ENCODE measurements at places on chromosomes 2 and 18.

DNA sequence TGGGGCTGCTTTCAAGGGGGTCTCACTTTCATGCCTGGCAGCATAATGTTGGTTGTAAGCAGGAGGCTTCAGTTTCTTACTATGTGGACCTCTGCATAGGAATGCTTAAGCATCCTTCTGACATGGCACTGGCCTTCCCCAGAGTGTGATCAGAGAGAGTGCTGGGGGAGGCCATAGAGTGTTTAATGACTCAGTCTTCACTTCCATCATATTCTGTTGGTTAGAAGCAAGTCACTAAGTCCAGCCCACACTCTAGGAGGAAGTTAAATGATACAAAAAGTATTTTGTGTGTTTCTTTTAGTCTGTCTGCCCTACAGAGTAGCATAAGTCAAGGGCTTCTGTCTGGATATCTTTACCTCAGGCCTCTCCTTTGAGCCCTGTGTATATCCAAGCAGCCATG is 64.9 kb downstream of the GALNT1 start:
- no peak for DNase-seq

DNA sequence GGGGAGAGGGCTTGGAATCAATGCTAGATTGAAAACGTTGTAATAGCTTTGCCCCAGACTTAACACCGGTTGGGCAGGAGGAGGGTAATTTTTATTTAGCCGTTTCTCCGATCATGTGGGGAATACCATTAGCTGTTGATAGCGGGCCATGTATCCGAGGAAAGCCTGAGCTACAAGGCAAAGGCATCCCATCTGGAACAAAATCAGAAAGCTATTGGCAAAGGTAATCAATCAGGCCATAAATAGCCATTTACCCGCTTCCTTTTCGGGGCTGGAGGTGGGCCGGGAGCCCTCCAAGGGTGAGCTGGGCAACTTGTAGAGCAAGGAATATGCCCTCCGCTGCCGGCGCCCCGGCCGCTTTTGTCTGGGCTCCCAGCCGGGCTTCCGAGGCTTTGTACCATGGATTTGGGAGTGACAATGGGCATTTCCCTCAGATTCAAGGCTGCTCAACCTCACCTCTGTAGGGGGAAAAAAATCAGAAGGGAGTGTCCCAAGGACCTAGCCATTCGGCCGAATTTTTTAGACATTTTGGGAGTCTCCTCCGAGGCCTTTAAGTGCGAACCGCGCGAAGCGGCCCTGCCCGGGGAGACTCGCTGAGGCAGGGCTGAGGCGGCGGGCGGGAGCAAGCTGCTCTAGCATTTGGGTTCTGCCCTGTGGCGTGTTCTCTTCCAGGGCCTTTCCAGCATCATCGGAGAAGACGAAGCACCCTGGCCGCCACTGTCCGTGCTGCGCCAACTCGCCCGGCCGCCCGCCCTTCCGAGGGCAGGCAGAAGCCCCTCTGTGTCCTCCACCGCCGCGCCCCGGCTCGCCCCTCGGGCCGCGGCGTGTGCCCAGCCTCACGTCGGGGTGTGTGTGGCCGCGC is 1.1 kb upstream of the HOXD9 start:
- no peak for DNase-seq

GRCh38 chr2:60899230-60899891 is 18.0 kb downstream of the REL start:
- DNase-seq: no peak

- DNase-seq: no peak
These were observed 3.4 kb upstream of the BCL11A start for GRCh38 chr2:60556576-60557485.

- peak; percentile 67 for DNase-seq
These were observed 74.2 kb upstream of the KLF7 start for GRCh38 chr2:207239754-207240494.

- DNase-seq: no peak
These were observed 55.4 kb downstream of the TGOLN2 start for GRCh38 chr2:85272357-85272756.

- DNase-seq: no peak
These were observed 120.2 kb downstream of the INHBB start for GRCh38 chr2:120465989-120466703.

DNA sequence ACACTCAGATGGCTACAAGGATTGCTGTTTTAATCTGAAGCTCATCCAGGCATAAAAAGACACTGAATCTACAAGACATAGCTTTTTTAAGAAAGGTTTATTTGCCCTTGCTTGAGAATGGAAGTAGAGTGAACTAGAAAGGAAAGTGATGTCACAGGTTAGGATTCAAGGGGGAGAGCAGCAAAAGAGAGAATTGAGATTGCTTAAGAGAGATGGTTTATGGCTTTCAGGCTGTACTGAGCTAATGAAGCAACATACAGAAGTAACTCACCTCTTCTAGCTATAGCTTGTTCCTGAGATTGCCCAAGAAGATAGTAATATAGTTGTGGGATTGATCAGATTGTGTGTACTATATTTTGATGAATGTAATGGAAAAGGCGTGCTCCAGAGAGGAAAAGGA is 26.1 kb upstream of the ACVR2A start:
- DNase-seq: peak; percentile 39

DNA sequence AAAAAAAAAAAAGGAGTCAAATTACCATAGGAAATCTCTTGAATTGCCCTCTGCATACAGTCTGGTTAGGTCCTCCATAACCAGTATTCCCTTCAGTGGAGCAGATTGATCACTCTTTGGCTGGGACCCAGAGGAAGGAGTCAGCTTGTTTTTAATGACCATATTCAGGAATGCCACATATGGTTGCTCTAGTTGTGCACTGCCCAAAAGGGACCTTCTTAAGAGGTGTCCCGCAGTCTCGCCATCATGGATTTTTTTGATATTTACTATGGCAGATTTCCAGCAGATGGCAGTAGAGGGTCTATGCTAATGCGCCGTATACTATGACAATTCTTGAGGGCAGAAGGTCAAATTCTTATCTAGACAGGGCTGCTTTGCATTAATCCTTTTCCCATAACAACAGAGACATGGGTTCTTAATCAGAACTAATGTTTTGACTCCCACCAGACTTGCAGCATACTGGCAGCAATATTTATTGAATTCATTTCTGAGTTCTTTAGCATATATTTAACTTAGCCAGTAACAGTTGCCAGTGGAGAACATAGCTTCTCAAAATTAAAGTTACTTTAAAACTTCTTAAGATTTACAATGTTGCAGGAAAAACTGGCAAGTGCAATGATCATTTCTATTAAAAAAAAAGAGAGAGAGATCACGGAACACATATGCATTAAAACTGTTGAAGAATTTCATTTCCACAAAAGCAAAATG is 31.8 kb upstream of the INPP4A start:
- DNase-seq: peak; percentile 66

DNA sequence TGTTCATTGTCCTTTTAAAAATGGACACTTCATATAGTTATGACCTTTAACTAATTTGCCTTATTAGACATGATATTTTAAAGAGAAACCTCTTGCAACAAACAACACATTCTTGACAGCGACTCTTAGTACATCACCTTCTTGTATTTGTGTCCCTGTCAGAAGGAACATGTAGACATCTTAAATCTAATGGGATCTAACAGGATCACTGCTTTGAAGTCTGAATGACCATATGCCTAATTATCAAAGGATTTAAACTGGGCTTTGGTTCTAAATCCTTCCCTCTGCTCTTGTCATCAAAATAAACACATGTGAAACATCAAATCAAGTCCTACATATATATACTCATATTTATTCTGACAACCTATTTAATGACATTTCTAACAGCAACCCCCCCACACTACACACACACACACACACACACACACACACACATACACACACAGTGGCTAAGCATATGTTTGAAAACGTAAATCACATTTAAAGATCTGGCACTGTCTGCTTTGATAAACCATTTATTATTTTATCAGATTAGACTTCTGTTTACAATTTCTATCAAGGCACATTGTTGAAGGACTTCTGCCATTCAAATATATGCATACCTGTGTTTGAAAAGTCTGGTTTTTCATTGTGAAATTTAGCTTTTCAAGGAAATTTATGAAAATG is 4.2 kb downstream of the GALNT13 start:
- no peak for DNase-seq

- DNase-seq: peak; percentile 47
These were observed 100.8 kb upstream of the ATP5MC3 start for GRCh38 chr2:175282300-175282699.

DNA sequence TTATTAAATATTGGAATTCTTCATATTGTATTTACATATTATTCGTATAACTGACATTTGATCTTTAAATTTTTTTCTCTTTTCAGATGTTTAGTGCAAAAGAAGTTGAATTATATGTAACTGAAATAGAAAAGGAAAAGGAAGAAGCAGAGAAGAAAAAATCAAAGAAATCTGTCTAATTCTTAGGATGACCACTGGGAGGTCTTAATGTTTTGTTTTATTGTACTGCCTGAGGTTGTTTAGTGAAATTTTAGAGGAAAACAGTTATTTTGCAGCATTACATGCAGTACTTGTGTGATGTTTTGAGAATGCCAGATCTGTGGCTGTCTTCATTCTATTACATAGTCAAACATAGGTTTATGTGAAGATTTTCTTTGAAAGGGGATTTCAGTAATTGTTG is 34.0 kb upstream of the TAF4B start:
- no peak for DNase-seq

GRCh38 chr18:10588975-10589374 is 63.1 kb downstream of the NAPG start:
- DNase-seq: peak; percentile 2

- no peak for DNase-seq
These were observed 356.9 kb upstream of the SMIM21 start for GRCh38 chr18:75784390-75784789.

DNA sequence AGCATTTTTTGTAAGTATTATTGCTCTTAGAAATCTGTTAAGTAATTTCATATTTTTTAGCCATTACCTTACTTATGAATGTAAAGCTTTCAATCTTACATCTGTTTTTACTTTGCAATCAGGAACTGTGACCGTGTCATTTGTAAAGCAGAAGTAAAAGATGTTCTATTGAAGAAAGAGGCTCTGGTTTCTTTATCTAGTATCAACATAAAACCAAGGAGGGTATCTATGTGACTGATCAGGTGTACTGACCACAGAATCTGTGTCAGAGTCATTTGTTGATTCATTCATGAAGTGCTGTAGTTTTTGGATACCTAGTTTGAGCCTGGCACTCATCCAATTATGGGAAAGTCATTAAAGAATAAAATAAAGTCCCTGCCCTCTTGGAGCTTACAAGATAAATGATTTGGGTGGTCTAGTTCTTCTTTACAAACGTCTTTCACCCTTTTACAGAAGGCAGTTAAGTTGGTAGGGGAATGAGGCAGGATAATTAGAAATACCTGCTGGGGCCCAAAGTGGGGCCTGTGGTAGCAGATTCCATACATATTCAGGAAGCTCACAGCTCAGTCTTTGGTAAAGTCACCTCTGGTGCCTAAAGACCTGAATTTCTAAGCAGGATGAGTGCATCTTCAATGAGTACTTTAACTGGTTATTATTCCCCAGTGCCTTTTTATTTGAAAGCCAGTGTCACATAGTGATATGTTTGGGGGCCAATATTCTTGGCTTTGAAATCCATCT is 260.6 kb upstream of the NT5C1B start:
- no peak for DNase-seq

DNA sequence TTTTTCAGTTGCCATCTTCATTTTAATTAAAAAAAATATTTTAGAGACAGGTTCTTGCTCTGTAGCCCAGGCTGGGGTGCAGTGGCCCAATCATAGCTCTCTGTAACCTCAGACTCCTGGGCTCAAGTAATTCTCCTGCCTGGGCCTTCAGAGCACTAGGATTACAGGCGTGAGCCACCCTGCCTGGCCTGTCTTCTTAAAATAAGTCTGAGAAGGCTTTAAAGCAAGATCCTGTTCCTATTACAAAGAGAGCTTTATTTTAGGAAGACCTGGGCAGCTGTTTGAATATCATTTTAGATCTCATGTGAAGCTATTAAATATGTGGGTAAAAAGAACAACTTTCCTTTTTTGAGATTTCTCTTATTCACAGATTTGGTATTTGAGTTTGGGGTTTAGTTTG is 1.5 kb downstream of the FAM228A start:
- DNase-seq: no peak

- no peak for DNase-seq
These were observed 310.5 kb downstream of the PTPRM start for GRCh38 chr18:7877609-7878008.

DNA sequence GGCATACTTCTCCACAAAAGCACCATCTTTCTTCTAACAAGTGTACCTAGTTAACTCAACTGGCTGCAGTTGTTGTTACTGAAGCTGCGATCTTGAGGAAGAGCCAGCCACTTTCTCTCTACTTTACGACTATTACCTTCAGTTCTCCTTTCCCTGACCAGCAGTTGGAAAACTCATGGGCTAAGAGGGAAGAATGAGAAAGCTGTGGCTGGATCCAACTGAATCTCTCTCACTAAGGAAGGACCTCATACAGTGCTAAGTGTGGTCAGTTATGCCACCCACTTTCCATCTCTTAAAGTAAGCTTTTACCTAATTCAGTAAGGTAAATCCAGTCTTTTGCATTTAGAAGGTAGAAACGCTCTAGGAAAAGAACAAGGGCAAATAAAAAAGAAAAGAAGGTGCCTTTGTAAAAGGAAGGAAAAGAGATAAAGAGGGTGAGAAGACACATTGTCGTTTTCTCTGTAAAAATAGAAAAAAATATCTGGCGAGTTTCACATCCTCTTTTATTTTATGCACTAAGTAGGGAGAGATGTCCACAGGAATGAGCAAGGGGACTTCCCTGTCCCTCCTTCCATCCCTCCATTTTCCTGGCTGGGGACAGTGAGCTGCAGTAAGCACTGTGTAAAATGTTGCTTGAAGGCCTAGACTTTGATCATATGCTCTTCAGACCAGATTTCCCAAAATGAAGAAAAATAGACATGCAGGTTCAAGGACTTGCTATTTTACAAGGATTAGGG is 73.4 kb downstream of the PLEKHM3 start:
- DNase-seq: no peak

GRCh38 chr2:42964439-42965083 is 172.2 kb upstream of the HAAO start:
- peak; percentile 97 for DNase-seq

DNA sequence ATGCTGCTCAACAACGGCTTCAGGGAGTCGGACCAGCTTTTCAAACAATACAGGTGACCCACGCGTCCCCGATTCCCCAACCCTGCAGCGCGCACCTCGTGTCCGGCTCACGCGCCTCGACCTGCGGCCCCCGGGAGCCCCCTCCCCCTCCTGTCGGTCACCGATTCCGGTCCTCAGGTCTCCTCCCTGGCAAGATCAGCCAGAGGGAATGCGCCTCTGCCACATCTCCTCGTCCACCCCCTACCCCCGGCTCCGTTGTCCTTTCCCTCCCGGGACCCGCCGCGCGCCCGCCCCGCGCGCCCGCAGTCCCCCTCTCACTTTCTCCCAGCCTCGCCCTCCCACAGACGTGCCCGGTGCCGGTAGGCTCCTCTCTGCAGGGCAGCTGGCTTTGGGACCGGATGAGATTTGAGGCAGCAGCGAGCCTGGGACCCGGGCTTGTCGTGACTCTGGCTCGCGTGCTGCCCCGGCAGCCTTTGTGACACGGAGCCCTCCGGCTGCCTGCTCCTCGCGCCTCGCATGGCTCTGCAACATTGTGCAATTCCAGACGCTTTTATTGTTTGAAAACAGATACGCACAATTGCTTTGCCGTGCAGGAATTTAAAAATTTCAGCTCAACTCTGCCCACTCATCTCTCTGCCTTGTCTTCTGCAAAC is 558 bp downstream of the TTC39C start:
- peak; percentile 81 for DNase-seq
